Foreskin keratinocyte (primary cell): ENCODE measurements at places on chromosomes 7 and 10.
A peak's percentile ranks its signal among the peaks of the same experiment; 100 is the strongest.

DNA sequence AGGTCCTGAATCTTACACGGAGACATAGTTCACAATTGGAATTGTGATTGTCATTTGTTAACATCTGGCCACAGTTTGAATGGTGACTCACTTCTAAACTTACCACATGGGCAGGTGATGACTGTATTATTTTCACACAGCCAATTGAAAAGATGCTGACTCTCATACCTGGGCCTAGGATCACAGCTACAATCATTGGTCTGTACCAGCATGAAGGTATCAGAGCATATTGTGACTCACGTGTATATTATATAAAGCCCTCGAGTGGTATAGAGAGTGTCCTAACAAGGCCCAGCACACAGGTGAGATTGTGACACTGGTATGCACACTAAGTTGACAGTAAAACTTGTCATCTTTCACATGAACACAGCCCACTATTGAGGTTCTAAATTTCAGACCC is 9.4 kb upstream of the ZNF107 start:
- DNase-seq: peak; percentile 74

- no peak for DNase-seq
These were observed 94.9 kb downstream of the CPXM2 start for GRCh38 chr10:123796736-123797135.

DNA sequence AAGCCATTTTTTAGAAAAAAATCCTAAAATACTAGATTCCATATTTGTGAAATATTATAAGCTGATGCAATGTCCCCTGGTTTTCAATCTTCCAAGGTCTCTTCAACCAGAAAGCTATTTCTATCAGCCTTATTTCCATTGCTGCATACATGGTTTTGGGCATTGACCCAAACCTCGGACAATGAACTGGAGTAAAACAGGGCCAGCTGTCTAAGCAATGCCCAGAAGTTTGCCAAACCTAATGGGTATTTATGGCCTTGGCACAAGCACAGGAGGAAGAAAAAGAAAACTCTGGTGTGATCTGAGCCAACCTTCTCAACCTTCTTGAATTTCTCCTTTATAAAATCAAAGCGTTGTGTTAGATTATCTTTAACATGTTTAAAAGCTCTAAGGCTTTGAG is 402.3 kb downstream of the DNAJB9 start:
- no peak for DNase-seq

DNA sequence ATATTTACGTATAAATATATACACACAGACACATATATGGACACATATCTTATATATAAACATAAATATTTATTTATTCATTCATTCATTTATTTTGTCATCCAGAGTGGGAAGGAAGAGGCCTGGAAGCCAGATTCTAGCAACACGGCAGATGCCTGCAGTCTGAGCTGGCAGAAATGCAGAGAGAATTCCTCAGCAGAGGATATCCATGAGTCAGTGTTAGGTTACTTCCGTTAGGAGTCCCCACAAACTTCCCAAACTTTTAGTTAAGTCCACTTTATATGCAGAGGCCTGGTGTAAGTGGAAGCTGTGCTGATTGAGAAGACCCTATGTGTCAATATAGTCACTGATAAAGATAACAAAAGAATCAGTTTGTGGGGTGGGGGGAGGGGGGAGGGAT is 89.6 kb downstream of the PPP1R17 start:
- peak; percentile 81 for DNase-seq

DNA sequence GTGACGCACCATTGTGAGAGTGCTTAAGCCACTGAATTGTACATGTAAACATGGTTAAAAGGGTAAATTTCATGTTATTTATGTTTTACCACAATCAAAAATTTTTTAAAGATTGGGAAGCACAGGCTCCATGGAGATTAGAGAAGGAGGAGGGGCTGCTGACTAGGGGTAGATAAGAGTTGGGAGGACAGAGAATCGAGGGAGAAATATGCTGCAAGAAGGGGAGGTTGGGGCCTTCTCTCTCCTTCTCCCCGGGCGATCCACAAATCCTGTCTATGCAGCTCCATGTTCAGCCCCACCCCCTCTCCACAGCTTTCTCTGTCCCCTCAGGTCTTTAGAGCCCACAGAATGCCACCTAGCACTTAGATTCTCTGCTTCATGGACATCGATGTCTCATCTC is 12.1 kb downstream of the ZNF467 start:
- no peak for DNase-seq

GRCh38 chr7:88477976-88478375 is 171.3 kb upstream of the STEAP4 start:
- no peak for DNase-seq

DNA sequence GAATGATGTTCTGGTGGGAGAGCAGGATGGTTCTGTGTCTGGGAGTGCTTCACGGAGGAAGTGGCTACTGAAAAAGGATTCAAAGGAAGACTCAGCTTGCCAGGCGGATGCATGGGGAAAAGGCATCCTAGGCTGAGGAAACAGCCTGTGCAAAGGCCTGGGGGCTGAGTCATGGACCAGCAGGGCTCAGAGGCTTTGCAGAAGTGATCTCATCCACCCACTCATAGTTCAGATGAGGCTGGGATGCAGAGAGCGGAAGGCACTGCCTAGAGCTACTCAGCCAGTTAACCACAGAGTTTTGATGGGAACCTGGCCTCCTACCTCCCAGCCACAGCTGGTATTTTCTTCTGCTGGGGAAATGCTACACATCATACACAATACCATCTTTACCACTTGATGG is 15.8 kb upstream of the ADAMTS14 start:
- peak; percentile 97 for DNase-seq

DNA sequence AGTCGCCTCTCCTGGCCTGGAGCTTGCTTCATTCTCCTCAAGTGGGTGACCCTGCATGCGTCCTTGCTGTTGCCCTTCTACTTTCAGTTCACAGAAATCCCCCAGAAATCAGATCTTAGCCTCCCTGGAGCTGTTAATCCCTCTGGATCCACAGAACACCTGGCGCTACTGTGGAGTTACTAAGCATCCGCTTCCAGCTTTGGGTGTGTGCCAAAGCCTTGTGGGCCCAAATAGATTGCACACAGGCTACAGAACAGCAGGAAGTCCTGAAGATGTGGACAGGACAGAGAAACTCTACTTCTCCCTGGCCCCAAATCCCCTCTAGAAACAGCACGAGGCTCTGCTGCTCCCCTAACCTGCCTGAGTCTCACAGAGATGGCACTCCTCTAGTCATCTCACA is 36.6 kb upstream of the PDLIM1 start:
- DNase-seq: no peak

GRCh38 chr10:60937784-60938654 is 6.0 kb downstream of the RHOBTB1 start:
- DNase-seq: peak; percentile 8

- no peak for DNase-seq
These were observed 308.4 kb upstream of the KLF6 start for GRCh38 chr10:4093438-4093837.

DNA sequence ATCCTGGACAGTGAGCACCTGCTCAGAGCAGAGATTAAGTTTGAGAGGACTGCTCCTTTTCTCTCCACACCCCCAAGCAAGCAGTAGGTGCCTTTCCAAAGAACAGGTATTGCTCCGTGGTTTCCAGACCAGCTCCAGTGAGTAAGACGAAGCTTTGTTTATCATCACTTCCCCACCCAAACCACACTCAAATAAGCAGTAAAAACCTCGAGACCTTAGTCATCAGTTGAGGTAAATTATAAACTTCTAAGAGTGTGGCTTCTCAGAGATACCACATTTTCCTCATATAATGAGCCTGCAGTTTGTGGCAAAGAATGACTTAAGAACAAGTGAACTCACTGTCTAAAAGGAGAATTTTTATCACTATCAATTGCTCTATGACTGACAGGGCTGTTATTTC is 50.0 kb upstream of the GRB10 start:
- peak; percentile 82 for DNase-seq
